ENCODE measurements at places on chromosomes 13 and 19. TPM values are rescaled to one million over a fixed set of nuclear protein-coding genes. Genes with fewer than 3 reads are reported as not detected.

The PDE4C gene
- total RNA-seq = 0.20 TPM

The IGFL2 gene
- 1.5 TPM for total RNA-seq

The SH2D3A gene
- 16.9 TPM for total RNA-seq

The C19orf81 gene
- 2.7 TPM for total RNA-seq

The GCDH gene
- 9.3 TPM for total RNA-seq

The MEIOSIN gene
- 0.05 TPM for total RNA-seq

The AMER2 gene
- total RNA-seq = not detected

The FBN3 gene
- total RNA-seq = 0.17 TPM

The PSG1 gene
- 0.12 TPM for total RNA-seq

The TEX26 gene
- not detected for total RNA-seq

The PBX4 gene
- total RNA-seq = 1.9 TPM

The IL27RA gene
- 8.8 TPM for total RNA-seq

The TSHZ3 gene
- 2.2 TPM for total RNA-seq

The ATP8B3 gene
- total RNA-seq = 3.3 TPM

The ZNF625 gene
- not detected for total RNA-seq

The INSR gene
- 2.4 TPM for total RNA-seq

The IGFL1 gene
- total RNA-seq = 2.5 TPM
